ENCODE measurements at places on chromosomes 7 and 10. TPM values are rescaled to one million over a fixed set of nuclear protein-coding genes. Genes with fewer than 3 reads are reported as not detected.

GRCh38 chr7:143485500-143485899, 7.8 kb downstream of the TAS2R41 start:
- DNase-seq, result no peak

- DNase-seq, result no peak
Observed at GRCh38 chr10:24900888-24901685, 51.3 kb downstream of the PRTFDC1 start.

DNA sequence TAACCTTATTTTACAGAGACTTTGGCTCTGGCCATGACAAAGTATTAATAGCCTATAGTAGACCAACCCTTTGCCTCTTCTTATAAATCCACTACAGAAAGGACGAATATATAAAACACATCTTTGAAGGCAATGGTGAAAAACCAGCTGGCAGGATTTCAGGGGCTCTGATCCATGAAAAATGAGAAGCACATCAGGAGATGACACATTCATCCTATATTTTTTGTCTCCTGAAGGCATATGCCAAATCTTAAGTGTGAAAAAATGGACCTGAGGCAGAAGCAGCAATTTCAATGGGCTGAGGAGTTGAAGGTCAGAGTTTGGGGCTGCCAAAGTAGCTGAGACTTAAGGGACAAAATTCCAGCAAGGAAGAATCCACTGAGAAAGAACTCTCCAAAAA, 14.4 kb downstream of the RNF216 start:
- no peak for DNase-seq

- DNase-seq, result no peak
Observed at GRCh38 chr7:104951546-104951945, 62.5 kb upstream of the KMT2E start.

- no peak for DNase-seq
Observed at GRCh38 chr7:113840954-113841353, 77.9 kb downstream of the PPP1R3A start.

DNA sequence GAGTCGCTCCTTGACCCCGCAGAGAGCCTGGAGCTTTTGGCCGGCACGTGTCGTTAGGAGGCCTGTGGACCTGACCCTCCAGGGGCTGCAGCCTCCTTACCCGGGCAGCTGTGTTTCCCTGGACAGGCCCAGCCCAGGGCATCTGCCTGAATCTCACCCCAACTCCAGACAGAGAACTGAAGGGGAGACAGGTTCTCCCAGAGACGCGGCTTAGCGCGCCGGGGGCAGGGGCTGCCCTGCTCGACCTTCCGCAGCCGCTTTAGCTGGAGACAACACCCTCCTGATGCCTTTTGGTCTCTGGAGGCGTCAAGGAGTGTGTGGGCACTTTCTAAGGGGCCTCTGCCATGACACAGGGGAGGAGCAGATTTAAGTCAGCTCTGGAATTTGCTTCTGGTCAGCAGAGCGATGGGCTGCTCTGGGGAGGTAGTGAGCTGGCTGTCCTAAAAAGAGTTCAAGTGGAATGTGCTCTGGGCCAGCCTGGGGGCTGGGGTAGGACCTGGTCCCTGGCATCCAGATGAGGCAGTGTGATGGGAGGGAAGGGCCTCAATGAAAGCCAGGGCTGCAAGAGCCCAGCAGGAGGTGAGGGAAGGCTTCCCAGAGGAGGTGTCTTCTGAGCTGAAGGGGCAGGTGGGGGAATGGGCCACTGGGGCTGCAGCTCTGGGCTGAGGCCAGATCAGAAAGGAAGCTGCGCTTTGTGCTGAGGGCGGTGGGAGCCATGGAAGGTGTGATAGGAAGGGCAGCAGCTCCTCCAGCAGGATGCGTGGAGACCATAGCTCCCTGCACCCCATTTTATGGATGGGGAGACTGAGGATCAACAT, 5.8 kb downstream of the GRIFIN start:
- DNase-seq, result no peak

DNA sequence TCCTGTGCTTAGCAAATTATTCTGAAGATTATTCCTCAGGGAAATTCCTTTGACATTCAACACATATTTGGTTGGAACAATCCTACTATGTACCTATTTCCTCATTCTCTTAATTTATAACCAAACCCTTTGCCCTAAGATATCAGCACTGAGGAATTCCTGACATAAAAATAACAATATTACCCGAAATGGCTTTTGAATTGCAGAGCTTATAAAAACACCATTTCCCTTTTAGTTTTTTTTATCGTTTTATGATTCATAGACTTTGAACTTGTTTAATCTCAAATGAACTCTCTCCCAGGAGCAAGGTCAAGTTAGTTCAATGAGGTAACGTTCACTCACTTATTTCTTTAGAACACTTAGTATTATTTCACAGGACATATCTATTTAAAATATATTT, 7.7 kb upstream of the ABCB1 start:
- no peak for DNase-seq

DNA sequence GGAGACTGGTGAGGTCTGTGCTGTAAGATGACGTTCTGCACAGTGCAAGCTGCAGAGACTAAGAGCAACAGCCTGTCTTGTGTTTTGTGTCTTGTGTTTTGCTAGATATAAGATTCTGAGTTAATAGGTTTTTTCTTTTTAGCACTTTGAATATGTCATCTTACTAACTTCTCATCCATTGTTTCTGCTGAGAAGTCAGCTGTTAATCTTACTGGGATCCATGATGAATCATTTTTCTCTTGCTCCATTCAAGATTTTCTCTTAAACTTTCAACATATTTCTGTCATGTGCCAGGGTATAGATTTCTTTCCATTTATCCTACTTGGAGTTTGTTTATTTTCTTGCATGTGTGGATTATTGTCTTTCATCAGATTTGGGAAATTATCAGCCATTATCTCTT, 290.3 kb downstream of the CELF2 start:
- no peak for DNase-seq

DNA sequence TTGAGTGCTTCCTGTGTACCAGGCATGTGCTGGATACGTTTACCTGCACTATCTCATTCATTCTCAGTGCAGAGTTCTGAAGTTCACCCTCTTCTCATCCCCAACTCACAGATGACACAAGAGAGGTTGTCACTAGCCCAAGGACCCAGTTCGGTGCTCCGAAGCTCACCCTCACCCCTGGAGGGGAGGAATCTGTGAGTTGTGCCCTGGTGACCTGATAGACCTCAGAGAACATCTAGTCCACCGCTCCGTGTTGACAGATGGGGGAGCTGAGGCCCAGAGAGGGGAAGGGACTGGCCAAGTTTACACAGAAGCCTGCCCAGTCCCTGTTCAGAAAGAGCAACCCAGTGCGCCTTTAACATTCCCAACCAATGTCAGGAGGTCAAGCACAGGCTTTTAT, 44.8 kb upstream of the EMX2 start:
- DNase-seq, result no peak

GRCh38 chr10:9613338-9614075, 1404.2 kb upstream of the CELF2 start:
- DNase-seq, result no peak

DNA sequence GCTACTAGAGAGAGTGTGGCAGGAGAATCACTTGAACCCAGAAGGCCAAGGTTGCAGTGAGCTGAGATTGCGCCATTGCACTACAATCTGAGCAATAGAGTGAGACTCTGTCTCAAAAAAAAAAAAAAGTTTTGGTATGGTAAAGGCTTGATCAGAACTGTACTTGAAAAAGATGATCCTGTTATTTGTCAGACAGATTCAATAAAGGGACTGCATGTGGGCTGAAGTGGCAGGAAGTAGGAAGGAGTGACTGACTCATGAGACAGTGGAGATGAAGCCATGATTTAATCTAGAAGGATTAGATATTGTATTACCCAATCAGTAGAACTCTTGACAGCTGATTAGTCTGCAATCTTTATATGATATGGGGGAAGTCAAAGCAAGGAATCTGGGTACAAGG, 2.7 kb upstream of the TMEM254 start:
- no peak for DNase-seq

GRCh38 chr7:106312906-106313305, 28.1 kb upstream of the NAMPT start:
- no peak for DNase-seq

- DNase-seq, result no peak
Observed at GRCh38 chr7:99605527-99605926, 7.5 kb downstream of the TMEM225B start.

DNA sequence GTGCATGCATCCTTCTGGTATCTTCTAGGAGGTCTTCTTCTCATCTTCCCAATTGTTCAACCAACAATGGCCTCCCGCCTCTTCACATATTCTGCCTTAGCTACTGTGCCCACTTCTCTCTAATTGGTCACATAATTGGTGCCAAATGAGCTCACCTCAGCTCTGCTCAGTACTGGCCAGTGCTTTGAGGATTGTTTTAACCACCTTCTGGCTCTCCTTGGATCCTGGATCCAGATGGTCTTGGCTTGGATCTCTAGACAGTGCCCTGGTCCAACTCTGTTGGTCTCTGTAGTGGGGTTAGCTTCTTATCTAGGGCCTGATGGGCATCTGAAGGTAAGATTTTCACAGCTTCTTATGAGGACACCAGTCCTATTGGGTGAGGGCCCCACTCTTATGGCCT, 820.8 kb downstream of the TYW1 start:
- DNase-seq, result no peak

Gene RBM17
- 36.5 TPM for total RNA-seq

Gene CYP26C1
- total RNA-seq, result 0.34 TPM

Gene SPDYE8
- not detected for total RNA-seq

Gene UCMA
- total RNA-seq, result not detected

Gene FKBP6
- not detected for total RNA-seq
